Endodermal cell (in vitro differentiated cells): ENCODE measurements at places on chromosomes 16 and 17. TPM values are rescaled to one million over a fixed set of nuclear protein-coding genes. Genes with fewer than 3 reads are reported as not detected.

DNA sequence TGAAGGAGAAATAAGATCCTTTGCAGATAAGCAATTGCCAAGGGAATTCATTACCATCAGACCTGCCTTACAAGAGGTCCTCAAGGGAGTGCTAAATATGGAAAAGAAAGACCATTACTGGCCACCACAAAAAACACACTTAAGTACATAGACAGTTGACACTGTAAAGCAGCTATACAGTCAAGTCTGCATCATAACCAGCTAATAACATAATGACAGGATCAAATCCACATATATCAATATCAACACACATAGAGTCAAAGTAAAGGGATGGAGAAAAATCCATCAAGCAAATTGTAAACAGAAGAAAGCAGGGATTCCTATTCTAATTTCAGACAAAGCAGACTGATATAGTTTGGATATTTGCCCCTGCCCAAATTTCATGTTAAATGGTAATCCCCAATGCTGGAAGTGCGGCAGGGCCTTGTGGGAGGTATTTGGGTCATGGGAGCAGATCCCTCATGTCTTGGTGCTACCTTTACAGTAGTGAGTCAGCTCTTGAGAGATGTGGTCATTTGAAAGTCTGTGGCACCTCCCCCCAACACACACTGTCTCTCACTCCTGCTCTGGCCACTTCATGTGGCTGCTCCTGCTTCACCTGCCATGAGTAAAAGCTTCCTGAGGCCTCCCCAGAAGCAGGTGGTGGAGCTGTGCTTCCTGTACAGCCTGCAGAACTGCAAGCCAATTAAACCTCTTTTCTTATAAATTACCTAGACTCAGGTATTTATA lies 32.8 kb downstream of the TANC2 start:
- H3K4me3 ChIP-seq, result no peak overlapping the region
- H3K27me3 ChIP-seq, result no peaks in the 10 kb centered on the region
- no peak overlapping the region for H3K27ac ChIP-seq
- H3K36me3 ChIP-seq, result no peaks in the 10 kb centered on the region
- peak; percentile 59 for DNase-seq

- H3K4me1 ChIP-seq, result peaks cover 25% of the 10 kb centered on the region
- H3K36me3 ChIP-seq, result peaks cover 26% of the 10 kb centered on the region
Observed at GRCh38 chr16:58024486-58025350, 836 bp upstream of the MMP15 start.

DNA sequence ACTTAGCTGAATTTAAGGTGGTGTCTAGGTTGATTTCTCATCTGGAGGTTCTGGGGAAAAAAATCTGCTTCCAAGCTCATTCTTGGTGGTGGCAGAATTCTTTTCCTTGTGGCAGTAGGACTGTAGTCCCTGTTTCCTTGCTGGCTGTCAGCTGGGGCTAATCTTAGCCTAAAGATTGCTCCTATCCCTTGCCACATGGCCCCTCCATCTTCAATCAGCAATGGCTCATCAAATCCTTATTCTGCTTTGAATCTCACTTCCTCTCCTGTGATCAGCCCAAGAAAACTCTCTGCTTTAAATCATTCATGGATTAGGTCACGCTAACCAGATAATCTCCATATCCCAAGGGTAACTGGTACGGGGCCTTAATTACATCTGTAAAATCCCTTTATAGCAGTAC lies 6.6 kb downstream of the FAM20A start:
- H3K27ac ChIP-seq, result no peak overlapping the region
- peaks cover 5% of the 10 kb centered on the region for H3K4me1 ChIP-seq
- H3K36me3 ChIP-seq, result peaks cover 82% of the 10 kb centered on the region

DNA sequence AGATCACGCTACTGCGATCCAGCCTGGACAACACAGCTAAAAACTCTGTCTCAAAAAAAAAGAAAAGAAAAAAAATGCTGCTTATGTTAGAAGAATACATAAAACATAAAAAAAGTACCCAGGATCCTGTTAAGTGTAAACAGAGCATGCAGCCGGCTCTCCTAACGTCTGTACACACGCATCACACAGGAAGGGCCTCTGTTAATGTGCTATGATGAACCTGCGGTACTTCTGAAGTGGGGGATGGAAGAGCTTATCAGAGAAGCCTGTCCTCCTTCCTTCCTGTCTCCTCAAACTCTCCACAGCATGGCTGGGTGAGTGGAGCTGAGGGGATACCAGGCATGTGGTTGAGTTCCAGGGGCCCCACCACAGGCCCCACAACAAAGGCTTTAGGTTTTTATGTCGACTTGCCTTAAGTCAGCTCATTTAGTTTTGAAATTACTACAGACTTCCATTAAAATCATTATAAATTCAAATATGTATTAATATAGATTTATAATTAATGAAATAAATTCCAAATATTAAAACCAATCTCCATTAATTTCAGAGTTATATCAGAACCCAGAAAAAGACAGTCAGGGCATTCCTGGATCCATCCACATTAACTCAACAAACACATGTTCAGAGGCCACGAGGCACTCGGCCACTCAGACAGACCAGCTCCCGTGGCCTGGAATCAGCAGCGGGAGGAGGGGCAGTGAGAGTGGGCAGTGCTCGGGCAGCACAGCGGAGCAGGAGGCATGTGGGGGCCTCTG lies 11.7 kb downstream of the CCDC57 start:
- no peak for DNase-seq
- no peaks in the 10 kb centered on the region for H3K27me3 ChIP-seq
- no peaks in the 10 kb centered on the region for H3K4me1 ChIP-seq
- peaks cover 3% of the 10 kb centered on the region for H3K36me3 ChIP-seq

DNA sequence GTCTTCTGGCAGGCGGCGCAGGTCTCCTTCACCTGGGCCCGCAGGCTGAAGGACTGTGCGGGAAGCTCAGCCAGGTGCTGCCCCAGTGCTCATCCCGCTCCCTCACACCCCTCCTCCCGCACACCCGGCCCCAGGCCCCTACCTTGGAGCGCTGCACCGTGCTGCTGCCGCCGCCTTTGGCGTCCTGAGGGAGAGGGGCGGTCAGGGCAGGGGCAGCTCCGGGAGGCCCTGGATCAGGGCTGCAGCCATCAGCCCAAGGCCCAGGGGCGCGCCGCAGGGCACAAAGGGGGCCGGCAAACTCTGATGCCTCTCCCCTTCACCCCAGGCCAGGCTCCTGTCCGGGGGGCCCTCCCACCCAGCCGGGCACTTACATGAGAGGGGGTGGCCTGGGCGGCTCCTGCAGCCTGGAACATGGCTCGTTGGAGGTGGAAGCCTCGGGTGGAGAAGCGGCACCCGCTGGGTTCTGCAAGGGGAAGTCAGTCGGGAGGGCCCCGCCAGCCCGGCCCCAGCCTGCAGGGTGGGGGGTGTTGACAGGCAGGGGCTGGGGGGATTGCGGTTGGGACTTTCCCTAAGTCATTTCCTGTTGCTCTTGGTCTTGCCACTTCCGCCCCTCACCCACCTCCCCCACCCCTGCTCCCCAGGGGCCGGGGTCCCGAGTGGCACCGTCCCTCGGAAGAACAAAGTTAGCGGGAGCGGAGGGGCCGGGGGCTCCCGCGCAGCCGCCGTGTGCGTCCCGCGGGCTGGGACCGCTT lies 863 bp downstream of the LIMD2 start:
- peak overlapping the region; percentile 44 for H3K27ac ChIP-seq
- peak overlapping the region; percentile 78 for H3K4me3 ChIP-seq
- peak; percentile 86 for DNase-seq

DNA sequence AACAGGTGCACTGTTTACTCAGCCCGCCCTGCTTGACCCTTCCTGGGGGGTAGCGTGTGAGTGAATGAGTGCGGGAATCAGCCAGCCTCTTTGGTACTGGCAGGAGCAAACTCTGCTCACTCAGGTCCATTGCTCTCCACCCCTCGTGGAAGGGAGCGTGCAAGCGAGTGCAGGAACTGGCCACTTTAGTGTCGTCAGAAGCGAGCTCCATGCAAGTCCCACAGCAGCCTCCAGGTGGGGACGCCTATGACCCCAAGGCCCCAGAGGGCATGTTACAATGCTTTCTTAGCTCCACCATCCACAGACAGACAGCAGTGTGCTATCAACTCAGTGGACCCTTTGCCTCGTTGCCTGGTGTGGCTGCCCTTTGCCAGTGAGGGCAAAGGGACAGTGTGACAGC lies 1025.1 kb upstream of the CDH8 start:
- H3K27ac ChIP-seq, result no peak overlapping the region
- DNase-seq, result peak; percentile 59
- no peak overlapping the region for H3K4me3 ChIP-seq
- no peaks in the 10 kb centered on the region for H3K27me3 ChIP-seq
- no peaks in the 10 kb centered on the region for H3K36me3 ChIP-seq

- H3K4me3 ChIP-seq, result no peak within 1 kb of the TSS
- H3K27ac ChIP-seq, result no peak within 1 kb of the TSS
- H3K27me3 ChIP-seq, result no peaks in the 10 kb centered on the region
- H3K36me3 ChIP-seq, result no peaks in the 10 kb centered on the region
- DNase-seq, result peak; percentile 26
Observed at GRCh38 chr17:50767446-50767845, at the start of gene ANKRD40CL. Gene ANKRD40CL (minus strand): TSS chr17:50767518. CDS start chr17:50766913, 605 bp downstream.

DNA sequence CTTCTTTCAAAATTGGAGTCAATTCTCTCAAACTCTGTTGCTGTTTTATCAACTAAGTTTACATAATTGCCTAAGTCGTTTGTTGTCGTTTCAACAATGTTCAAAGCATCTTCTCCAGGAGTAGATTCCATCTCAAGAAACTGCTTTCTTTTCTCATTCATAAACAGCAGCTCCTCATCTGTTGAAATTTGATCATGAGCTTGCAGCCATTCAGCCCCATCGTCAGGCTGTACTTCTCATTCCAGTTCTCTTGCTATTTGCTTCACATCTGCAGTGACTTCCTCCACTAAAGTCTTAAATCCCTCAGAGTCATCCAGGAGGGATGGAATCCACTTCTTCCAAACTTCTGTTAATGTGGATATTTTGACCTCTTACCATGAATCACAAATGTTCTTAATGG lies 230.6 kb downstream of the IRF8 start:
- H3K4me3 ChIP-seq, result no peak overlapping the region
- no peak for DNase-seq
- H3K4me1 ChIP-seq, result no peaks in the 10 kb centered on the region
- H3K36me3 ChIP-seq, result no peaks in the 10 kb centered on the region
- no peaks in the 10 kb centered on the region for H3K27me3 ChIP-seq

GRCh38 chr16:87653234-87653633 lies 50.9 kb downstream of the JPH3 start:
- DNase-seq, result peak; percentile 59
- no peaks in the 10 kb centered on the region for H3K36me3 ChIP-seq
- no peak overlapping the region for H3K4me3 ChIP-seq
- H3K4me1 ChIP-seq, result no peaks in the 10 kb centered on the region
- no peak overlapping the region for H3K27ac ChIP-seq
- H3K27me3 ChIP-seq, result no peaks in the 10 kb centered on the region

- no peaks in the 10 kb centered on the region for H3K27me3 ChIP-seq
- H3K4me3 ChIP-seq, result no peak overlapping the region
Observed at GRCh38 chr16:4328782-4329775, 13.2 kb downstream of the GLIS2 start.

- no peaks in the 10 kb centered on the region for H3K4me1 ChIP-seq
- H3K36me3 ChIP-seq, result no peaks in the 10 kb centered on the region
- H3K4me3 ChIP-seq, result no peak overlapping the region
- DNase-seq, result peak; percentile 39
- no peak overlapping the region for H3K27ac ChIP-seq
Observed at GRCh38 chr17:63996430-63997182, 1.5 kb upstream of the PRR29 start.

DNA sequence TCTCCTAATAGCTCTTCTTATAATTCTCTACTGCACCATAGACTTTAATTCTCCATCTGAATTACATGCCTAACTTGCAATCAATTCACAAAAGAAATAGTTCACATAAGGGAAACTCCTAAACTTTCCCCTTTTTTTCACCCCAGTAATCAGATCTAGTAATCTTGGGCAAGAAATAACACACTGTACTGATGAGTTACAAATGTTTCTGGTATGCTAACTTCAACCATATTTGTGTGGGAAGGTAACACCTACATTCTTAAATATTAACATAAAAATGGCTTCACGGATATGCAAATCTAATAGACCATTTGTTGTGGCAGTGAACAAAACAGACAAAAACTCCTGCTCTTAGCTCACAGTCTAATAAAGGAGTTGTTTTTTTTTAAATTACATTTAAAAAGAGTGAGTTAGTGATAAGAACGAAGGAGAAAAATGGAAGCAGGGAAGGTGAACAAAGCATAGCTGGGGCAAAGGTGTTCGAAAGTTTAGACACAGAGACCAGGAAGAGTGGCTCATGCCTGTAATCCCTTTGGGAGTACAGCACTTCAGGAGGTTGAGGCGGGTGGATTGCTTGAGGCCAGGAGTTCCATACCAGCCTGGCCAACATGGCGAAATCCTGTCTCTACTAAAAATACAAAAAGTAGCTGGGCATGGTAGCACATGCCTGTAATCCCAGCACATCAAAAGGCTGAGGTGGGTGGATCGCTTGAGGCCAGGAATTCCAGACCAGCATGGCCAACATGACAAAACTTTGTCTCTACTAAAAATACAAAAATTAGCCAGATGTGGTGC lies 34.8 kb downstream of the CMTM3 start:
- no peak overlapping the region for H3K4me3 ChIP-seq
- peaks cover 17% of the 10 kb centered on the region for H3K36me3 ChIP-seq
- H3K27me3 ChIP-seq, result no peaks in the 10 kb centered on the region
- H3K4me1 ChIP-seq, result peaks cover 2% of the 10 kb centered on the region
- no peak overlapping the region for H3K27ac ChIP-seq

DNA sequence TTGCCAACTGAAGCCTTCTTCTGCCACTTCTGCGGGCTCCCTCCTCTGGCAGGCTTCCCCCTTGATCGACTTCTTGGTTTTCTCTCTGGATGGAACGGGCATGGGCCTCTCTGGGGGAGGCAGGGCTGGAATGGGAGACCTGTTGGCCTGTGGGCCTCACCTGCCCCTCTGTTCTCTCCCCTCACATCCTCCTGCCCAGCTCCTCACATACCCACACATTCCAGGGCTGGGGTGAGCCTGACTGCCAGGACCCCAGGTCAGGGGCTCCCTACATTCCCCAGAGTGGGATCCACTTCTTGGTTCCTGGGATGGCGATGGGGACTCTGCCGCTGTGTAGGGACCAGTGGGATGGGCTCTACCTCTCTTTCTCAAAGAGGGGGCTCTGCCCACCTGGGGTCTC lies 6.5 kb upstream of the LASP1NB start:
- no peak for DNase-seq
- no peak overlapping the region for H3K27ac ChIP-seq
- peaks cover 9% of the 10 kb centered on the region for H3K4me1 ChIP-seq
- H3K4me3 ChIP-seq, result no peak overlapping the region
- H3K27me3 ChIP-seq, result no peaks in the 10 kb centered on the region
- H3K36me3 ChIP-seq, result peaks cover 68% of the 10 kb centered on the region

DNA sequence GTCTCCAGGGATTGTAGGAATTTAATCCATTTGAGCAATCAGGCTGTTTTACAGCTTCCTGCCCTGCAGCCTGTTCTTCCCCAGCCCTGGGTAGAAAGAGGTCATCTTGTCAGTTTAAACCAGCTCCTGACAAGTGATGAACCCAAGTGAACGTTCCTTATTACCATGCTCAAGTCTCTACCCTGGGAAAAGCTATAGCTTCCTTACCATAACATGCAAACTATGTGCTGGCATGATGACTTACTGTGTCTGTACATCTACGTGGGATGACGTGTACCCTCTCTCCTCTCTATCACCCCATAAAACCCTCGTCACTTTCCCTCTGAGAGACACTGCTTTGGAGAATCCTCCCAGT lies 452.2 kb downstream of the XYLT1 start:
- no peaks in the 10 kb centered on the region for H3K27me3 ChIP-seq
- H3K4me1 ChIP-seq, result no peaks in the 10 kb centered on the region
- no peak overlapping the region for H3K4me3 ChIP-seq
- no peak overlapping the region for H3K27ac ChIP-seq
- H3K36me3 ChIP-seq, result no peaks in the 10 kb centered on the region

Gene CDK3
- total RNA-seq, result 10.6 and 11.7 TPM in 2 replicates

Gene PAFAH1B1
- 179 to 315 TPM (median 200 TPM) in 3 replicates for total RNA-seq

Gene KRTAP17-1
- total RNA-seq, result 0.48 TPM in 1 of 2 replicates, not detected in the other

Gene WNT3
- 14.1 to 19.9 TPM (median 18.7 TPM) in 3 replicates for total RNA-seq

Gene CA4
- total RNA-seq, result 0.38 to 1.5 TPM (median 1.5 TPM) in 3 replicates

Gene EME2
- total RNA-seq, result 23.0 to 39.1 TPM (median 34.3 TPM) in 3 replicates

Gene CACNG3
- not detected in 3 replicates for total RNA-seq
